NCI-H1092 (cell line): ENCODE measurements at places on chromosomes 5 and 9.
A peak's percentile ranks its signal among the peaks of the same experiment; 100 is the strongest.

GRCh38 chr5:116451905-116452450 is 122.6 kb downstream of the SEMA6A start:
- DNase-seq: no peak

DNA sequence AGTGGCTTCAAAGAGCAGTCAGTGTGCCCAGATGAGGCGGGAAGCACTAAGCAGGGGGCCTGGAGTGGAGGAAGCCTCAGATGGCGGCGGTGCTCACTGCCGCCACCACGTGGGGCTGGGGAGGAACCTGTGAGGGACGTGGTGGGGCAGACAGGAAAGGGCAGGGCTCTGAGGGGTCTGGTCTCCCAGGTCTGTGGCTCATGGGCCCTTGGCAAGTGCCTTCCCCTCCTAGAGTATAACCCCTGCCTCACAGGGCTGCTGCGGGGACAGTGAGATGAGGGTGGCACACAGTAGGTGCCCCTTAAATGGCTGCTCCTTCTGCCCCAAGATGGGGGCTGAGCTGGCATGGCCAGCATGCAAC is 26.6 kb downstream of the NR5A1 start:
- DNase-seq: peak; percentile 49

- no peak for DNase-seq
Observed at GRCh38 chr5:141573489-141574121, 45.2 kb downstream of the DIAPH1 start.

DNA sequence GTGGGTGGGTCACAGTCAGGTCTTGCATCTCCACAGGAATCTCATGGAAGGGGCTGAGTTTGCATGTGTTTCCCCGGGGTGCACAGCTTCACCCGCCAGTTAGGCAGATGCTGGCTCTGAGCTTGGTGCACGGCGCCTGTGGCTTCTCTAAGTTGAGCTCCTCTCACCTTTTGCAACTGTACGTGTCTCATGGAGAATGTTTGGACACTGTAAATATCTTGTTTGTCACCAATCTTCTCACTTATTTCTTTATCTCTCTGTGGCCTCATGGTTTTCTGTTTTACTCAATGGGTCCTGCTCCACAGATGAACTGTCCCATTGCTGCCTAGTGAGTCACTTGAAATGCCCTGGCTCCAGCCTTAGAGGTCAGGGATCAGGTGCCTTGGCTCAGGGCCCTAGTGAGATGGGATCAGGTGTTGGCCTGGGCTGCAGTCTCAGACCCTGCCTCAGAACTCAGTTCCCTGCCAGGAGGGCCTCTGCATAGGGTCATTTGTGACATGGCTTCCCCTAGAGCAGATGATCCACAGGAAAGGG is 61.6 kb downstream of the WNK2 start:
- DNase-seq: no peak

DNA sequence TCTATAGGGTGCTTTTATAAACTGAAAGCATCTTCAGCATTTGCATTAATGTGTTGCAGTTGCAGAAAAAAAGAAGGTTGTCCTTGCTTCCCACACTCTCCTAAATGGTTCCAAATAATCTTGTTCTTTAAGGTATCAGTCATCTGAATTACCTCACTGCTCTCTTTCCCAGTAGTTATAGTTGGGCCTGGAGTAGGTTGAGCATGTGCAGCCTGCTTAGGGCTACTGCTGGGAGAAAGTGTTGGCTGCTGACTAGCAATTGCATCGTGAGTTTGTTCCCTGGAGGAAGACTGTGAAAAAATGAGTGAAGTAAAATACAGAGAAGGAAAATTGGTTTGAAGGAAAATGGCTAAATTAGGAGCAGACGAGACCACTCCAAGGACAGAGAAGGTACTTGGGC is 74.5 kb downstream of the PRR16 start:
- DNase-seq: no peak

DNA sequence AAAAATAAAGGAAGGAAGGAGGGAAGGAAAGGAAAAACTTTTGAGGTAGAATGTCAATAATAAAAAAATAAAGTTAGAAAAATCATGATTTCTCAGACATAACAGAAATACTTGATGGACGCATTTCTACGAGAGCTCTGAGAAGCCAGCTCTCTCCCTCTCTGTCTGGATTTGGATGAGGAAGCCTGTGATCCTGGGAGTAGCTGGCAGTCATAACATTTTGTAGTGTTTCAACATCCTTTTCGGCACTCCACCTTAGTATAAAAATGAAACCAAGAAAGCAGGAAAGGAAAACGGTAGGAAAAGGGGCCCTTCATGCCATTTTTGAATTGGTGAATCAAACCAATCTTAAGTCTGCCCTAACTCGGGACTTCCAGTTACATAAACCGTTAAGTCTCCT is 321.3 kb downstream of the EPB41L4A start:
- DNase-seq: no peak

DNA sequence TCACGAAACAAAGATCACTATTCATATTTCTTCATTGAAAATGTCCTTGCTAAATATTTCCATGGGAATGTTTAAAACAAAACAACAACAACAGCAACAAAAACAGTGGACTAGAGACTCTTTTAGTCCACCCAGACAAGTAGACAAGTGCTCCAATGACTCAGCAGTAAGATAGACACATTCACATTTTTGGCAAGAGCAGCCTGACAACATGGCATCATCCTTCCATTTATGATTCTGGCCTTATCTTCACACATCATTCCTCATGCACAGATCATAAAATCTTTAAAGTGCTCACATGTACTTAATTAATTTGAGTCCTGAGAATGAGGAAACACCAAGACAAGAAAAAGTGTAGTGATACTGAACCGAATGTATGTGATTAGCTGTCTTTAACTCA is 132.6 kb upstream of the PDE4D start:
- DNase-seq: no peak

DNA sequence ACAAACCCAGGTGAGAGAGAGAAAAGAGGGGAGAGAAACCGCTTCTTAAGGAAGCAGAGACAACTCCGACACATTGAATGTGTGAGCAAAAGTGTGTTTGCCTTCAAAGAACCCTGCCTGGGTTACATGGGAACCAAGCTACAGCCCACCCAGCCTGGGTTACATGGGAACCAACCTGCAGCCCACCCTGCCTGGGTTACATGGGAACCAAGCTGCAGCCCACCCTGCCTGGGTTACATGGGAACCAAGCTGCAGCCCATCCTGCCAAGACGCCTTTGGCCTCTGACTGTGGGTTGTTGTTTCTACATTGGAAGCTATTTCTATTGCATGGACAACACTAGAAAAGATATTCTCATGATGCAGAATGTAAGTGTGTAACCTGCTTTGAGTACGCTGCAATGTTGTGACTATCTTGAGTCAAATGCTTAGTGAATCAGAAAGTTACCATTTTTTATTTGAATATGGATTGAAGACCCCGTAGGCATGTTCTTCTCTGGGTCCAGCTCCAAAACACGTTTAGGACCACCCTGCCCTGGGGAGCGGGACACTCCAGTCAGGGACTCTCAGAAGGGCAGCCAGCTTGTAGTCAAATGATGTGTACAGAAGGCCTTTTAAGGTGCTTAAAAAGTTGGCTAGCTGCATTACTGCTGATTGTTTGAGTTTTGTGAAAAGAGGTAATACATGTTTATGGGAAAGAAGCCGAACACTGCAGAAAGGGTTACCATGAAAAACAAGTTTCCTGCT is 39.1 kb upstream of the UNC5A start:
- no peak for DNase-seq

GRCh38 chr5:179825655-179826182 is 5.0 kb downstream of the SQSTM1 start:
- DNase-seq: no peak

- DNase-seq: no peak
Observed at GRCh38 chr9:744790-745484, 96.6 kb upstream of the DMRT1 start.

DNA sequence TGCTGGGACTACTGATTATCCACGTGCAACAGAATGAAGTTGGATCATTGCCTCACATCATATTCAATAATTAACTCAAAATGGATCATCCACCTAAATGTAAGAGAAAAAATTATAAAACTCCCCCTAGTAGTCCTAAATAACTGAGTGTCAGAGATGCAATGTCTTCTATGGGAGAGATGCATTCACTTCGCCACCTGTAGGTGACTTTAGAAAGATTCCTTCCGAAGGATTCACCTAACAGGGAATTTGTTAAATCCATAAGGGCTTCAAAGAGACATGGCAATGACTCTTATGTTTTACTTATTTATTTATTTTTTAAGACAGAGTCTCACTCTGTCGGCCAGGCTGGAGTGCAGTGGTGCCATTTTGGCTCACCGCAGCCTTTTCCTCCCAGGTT is 526.0 kb downstream of the MTRR start:
- DNase-seq: no peak

DNA sequence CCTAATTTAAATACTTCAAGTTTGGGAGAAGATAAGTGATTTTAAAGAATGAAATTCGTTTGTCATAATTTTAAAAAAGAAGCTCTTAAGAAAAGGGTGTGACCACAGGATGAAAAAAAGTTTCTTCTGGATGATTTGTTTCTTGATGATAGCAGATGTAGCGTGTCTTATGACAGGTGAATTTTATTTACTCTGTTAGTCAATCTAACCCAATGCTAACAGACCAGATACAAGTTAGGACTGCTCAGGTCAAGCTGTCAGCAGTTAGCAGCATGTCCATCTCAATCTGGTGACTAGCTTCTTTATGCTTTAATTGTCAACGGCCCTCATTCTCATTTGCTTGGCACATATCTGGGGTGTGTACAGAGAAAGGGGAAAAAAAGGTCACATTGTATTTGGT is 456.0 kb downstream of the BNC2 start:
- DNase-seq: no peak

DNA sequence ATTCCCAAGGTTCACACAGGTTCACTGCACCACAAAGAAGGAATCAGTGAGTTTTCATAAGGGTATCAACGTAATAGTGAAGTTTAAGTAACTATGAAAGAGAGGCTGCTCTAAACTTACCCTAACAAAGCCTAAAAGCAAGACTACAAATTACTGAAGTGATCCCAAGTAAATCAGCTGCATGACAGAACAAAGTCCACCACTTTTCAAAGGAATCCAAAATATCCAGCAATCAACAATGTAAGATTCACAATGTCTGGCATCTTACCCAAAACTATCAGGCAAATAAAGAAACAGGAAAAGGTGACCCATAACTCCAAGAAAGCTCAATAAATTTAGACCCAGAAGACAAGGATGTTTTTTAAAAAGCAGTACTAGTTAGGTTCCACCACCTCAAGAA is 70.1 kb downstream of the GNAQ start:
- DNase-seq: no peak

- DNase-seq: no peak
Observed at GRCh38 chr5:142626786-142627185, 59.1 kb downstream of the FGF1 start.

DNA sequence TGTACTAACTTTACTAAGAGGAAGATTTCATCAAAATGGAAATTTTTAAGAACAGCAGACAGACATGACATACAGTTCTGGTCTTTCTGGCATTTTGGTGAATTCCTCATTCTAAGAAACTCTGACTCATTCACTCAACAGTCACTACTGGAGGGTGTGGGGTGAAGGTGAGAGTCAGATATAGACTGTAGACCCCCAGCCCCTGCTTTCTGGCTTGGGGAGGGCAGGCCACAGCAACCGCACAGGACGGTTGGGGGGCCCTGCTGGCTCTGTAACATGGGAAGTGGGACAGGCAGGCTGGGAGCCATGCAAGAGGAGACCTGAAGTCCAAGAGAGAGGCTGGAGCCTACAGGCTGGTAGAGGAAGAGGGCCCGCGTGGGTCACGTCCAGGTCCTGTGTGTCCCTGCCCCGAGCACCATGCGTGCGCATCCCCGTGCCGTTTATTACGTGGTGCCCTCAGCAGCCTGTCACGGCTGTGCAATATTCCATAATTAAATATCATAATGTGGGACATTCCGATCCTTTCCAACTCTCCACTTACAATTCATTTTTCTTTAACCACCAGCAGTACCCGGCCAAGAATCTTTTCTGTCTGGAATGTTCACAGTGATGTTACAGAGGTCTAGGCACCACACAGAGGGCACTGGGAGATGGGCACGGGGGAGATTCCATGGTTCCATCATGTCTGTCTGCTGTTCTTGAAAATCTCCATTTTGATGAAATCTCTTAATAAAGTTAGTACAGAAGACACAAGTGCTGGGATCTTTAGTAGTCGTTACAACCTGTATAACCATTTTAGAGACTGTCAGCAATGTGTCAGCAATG is 75.5 kb downstream of the SEMA4D start:
- no peak for DNase-seq

- no peak for DNase-seq
Observed at GRCh38 chr9:97766092-97766491, 69.0 kb upstream of the XPA start.

DNA sequence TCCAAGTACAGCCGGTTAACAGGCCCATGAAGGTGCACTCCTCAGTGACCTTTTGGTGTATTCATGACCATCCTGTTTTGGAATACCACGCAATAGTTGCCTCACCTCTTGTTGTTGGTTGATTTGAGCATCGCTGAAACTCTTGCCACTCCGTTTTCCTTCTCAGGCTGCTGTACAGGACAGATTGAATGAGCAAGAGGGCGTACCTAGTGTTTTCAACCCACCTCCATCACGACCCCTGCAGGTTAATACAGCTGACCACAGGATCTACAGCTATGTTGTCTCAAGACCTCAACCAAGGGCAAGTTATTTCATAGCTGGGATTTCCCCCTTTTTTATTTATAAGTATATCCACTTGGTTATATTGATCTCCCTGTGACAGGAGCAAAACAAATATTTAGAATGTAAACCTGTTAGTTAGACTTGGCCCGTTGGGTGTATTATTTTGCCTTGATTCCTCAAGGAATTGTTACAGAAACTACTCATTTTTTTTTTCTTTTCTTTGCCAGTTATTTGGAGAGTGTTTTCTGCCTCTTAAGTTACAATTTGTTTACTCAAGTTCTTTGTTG is 38.1 kb downstream of the FAF2 start:
- no peak for DNase-seq
